ENCODE measurements at places on chromosomes 12 and 14.

DNA sequence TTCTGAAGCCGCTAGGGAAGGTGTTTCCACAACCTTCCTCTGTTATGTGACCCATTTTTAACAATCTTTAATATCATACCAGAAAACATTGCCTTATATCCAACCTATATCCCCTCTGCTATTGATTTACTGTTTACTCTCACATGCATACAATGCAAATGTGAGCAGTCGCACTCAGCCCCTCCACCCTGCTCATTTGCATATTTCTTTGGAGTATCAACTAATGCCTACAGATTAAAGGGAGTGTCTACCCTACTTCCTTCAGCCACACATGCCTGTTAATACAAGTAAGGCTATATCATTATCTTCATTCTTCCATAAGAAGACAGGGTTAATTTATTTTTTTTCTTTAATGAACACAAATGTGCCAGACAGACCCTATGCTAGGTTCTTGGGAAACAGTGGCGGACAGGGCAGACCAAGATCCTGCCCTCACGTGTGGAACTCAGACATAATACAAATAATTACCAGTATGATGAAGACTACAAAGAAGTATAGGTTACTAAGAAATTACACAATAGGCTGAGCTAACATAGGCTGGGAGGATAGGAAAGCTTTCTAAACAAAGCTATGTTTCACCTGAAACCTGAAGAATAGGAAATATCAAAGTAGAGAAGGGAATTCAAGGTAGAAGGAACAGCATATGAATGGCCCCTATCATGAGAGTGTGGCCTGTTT lies 107.3 kb upstream of the MDM1 start:
- no peak for DNase-seq

DNA sequence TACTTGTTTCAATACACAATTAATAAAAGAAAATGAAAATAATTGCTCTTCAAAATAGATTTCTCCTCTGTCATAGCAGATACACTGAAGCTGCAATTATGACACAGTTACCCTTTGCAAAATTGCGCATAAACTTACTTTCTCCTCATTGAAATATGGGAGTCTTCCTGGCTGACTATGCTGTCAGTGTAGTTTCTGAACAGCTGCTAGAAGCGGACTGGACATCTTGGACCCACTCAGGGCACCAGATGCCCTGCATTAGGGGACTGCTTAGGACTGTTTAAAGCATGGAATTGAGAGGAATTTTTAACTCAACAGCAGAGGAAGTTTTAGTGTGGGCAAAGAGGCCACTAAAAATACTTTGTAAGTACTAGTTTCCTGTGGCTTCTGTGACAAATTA lies 454.9 kb downstream of the ATP23 start:
- no peak for DNase-seq

- DNase-seq: no peak
Observed at GRCh38 chr14:104477666-104478380, 101.7 kb upstream of the C14orf180 start.

GRCh38 chr12:105570944-105571343 lies 240.5 kb downstream of the C12orf75 start:
- no peak for DNase-seq

DNA sequence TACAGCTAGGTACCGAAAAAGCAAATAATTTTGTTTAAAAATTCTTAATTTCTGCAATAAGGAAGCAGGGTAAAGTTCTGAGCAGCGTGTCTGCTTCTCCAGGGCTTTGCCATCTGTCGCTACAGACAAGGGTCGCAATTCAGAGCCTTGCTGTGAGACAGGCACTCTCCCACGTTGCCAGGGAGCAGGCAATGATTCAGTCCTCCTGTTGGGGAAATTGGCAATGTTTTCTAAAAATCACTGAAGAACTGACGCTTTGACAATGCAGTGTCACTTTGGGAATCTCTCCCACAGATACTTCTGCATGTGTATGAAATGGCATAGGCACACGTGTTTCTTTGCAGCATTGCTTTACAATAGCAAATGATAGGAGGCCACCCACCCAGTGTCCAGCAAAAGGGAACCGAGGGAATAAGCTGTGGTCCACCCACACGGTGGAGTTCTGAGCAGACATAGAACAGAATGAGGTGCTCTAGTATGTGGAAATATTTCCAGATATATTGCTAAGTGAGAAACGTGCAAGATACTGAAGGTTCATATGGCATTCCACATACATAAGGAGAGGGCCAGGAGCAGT lies 16.0 kb upstream of the HIP1R start:
- DNase-seq: no peak

GRCh38 chr14:68929623-68930307 lies 49.3 kb downstream of the ACTN1 start:
- DNase-seq: no peak

GRCh38 chr12:114743289-114743688 lies 59.3 kb upstream of the TBX3 start:
- no peak for DNase-seq

GRCh38 chr12:11595080-11595479 lies 54.4 kb upstream of the ETV6 start:
- no peak for DNase-seq

DNA sequence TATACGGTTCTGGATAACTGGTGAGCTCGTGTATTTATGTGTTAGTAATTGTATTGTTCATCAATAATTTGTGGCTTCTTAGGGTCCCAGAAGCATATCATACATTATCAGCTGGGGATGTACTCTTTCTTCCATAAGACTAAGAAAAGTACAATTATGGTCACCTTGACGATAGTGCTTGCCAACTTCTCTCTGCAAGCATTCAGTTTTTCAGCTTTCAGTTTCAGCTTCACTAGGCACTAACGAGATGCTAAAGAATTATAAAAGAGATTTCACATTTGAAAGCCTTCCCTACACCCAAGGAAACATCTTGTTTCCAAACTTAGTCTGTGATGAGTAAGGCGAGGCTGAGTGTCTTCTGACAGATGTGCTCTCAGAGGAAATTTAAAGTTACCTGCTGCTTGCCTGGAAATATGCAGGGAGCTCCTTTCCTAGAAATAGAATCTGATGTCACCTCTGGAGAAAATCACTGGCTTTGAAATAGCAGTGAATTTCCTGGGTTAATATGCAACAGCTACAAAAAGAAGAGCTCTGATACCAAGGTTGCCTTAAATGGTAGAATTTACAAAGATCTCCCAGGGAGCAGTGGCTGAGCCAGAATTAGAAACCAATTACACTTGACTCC lies 1419.9 kb upstream of the TMEM132C start:
- no peak for DNase-seq

DNA sequence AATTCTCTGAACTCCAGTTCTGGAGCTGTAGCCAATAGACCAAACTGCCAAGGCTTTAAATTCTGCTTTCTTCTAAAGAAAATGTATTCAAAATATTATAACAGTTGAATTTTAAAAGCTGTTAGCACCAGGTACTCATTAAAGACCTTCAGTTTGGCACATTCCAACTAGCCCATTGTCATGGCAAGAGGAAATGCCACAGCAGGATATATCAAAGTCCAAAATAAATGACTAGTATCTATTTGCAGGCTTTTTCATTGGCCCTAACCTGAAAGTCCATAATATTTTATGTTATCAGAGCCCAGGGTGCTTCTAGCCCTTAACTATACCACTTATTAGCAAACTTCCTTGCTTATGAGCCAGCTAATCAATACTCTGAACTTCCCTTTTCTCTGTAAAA lies 3.1 kb upstream of the RIC8B start:
- no peak for DNase-seq

DNA sequence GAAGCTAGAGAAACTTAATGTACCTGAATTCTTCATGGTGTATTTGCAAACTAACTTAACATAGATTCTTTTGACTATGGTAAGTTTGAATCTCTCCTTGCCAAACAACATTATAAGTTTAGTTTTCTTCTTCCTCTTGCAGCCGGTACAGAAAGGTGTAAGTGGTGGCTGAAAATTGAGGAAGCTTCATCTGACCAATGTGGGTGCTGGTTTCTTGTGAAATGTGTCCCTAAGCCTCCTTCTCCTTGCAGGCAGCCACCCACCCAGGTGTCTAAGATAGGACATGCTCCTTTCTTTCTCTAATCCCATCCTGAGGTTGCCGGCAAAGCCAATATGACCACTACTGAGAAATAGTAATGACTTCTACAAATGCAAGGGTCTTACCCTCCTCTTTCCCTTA lies 20.6 kb downstream of the GSG1 start:
- DNase-seq: no peak

DNA sequence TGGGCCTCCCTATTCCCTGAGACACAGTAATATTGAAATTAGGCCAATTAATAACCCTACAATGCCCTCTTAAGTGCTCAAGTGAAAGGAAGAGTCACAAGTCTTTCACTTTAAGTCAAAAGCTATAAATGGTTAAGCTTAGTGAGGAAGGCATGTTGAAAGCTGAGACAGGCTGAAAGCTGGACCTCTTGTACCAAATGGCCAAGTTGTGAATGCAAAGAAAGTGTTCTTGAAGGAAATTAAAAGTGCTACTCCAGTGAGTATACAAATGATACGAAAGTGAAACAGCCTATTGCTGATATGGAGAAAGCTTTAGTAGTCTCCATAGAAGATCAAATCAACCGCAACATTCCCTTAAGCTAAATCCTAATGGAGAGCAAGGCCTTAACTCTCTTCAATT lies 140.8 kb downstream of the PTCSC3 start:
- DNase-seq: no peak

DNA sequence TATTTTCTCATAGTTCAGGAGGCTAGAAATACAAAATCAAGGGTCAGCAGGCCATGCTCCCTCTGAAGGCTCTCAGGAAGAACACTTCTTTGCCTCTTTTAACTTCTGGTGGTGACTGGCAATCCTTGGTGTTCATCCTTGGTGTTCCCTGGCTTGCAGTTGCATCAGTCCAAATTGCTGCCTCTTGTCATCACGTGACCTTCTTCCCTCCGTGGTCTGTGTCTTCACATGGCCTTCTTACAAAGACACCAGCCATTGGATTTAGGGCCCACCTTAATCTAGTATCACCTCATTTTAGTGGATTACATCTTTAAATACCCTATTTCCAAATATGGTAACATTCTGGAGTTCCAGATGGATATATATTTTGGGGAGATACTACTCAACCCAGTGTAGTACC lies 7.5 kb upstream of the LRRC9 start:
- no peak for DNase-seq

DNA sequence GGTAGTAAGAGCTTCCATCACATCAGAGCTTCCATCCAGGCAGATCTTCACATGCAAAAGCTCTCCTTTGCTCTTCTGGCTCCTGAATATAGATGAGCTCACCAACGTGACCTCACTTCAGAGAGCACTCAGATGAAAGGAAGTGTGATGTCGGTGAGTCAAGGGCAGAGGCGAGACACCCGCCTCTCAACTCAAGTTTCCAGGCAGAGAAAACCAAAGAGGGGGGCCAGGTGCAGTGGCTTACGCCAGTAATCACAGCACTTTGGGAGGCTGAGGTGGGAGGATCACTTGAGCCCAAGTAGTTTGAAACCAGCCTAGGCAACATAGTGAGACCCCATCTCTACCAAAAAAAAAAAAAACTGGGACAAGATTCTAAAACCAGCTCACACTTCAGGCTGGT lies 126.9 kb downstream of the DUSP6 start:
- no peak for DNase-seq

DNA sequence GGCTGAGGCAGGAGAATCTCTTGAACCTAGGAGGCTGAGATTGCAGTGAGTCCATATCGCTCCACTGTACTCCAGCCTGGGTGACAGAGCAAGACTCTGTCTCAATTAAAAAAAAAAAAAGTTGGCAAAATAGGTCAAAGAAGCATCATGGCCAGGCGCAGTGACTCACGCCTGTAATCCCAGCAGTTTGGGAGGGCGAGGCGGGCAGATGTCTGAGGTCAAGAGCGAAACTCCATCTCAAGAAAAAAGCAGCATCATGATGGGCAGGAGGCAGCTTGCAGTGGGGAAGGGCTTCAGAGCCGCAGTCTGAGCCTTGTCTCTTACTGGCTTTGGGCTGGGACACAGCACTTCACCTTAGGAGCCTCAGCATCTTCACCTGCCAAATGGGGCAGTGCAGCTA lies 21.4 kb downstream of the TEAD4 start:
- DNase-seq: no peak

- DNase-seq: no peak
Observed at GRCh38 chr12:27821259-27821973, 41.4 kb upstream of the MANSC4 start.
